Activated CD8-positive, alpha-beta T cell treated with anti-CD3 and anti-CD28 coated beads for 36 hours (primary cell): ENCODE measurements at places on chromosomes 7 and 10.

- DNase-seq: peak; percentile 92
These were observed 6.9 kb upstream of the ORAI2 start for GRCh38 chr7:102426268-102427018.

DNA sequence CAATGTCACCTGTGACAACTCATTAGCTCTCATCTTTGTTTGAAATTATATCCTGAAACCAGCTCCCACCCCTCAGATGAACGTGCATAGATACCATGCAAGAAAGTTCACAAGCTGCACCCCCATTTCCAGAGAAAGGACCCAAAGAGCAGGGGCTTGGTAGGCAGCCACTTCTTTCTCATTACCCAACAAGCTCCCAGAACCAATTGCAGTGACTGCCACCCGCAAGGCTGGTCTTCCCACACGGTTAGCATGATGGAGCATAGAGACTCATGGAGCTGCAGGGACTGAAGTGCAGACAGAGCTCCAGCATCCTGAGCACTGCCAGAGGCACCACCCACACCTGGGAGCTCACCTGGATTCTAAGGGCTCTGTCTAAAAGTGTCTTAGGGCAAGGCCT, 28.5 kb downstream of the FRMPD2 start:
- DNase-seq: no peak

- DNase-seq: no peak
These were observed 49.6 kb upstream of the CSTF2T start for GRCh38 chr10:51748959-51749358.

- peak; percentile 20 for DNase-seq
These were observed 19.4 kb upstream of the EPHB6 start for GRCh38 chr7:142835487-142835886.

GRCh38 chr10:9357471-9357870, 1303.0 kb downstream of the GATA3 start:
- no peak for DNase-seq

GRCh38 chr10:71494980-71495381, 98.3 kb downstream of the CDH23 start:
- DNase-seq: peak; percentile 32

- no peak for DNase-seq
These were observed 54.0 kb downstream of the ADAM12 start for GRCh38 chr10:126334272-126334671.

- DNase-seq: no peak
These were observed 98.5 kb upstream of the LRRTM3 start for GRCh38 chr10:66827353-66827752.

DNA sequence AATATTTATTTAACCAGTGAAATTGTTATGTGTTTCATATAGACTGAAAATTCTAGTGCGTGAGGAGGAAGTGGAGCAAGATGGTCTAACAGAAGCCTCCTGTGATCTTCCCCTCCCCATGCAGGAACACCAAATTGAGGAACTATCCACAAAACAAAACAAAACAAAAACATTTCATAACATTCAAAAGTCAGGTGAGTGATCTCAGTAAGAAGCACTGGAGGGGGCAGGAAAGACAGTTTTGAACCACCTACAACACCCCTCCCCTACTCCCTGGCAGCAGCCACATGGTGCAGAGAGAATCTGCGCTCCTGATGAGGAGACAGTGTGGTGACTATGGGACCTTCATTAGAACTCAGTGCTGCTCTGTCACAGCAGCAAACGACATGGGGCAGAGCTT, 221.9 kb upstream of the SEMA3C start:
- no peak for DNase-seq

DNA sequence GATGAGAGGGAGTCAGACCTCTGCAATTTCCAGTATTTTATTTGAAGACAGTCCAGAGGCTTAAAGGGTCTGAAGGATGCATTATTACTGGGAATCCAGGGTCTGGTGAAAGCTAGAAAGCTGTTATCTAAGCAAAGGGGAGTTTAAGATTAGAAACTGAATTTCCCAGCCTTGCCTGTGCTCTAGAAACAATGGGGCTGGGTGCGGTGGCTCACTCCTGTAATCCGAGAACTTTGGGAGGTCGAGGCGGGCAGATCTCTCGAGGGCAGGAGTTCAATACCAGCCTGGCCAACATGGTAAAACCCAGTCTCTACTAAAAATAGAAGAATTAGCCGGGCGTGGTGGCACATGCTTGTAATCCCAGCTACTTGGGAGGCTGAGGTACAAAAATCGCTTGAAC, 71.5 kb upstream of the ANLN start:
- DNase-seq: no peak

DNA sequence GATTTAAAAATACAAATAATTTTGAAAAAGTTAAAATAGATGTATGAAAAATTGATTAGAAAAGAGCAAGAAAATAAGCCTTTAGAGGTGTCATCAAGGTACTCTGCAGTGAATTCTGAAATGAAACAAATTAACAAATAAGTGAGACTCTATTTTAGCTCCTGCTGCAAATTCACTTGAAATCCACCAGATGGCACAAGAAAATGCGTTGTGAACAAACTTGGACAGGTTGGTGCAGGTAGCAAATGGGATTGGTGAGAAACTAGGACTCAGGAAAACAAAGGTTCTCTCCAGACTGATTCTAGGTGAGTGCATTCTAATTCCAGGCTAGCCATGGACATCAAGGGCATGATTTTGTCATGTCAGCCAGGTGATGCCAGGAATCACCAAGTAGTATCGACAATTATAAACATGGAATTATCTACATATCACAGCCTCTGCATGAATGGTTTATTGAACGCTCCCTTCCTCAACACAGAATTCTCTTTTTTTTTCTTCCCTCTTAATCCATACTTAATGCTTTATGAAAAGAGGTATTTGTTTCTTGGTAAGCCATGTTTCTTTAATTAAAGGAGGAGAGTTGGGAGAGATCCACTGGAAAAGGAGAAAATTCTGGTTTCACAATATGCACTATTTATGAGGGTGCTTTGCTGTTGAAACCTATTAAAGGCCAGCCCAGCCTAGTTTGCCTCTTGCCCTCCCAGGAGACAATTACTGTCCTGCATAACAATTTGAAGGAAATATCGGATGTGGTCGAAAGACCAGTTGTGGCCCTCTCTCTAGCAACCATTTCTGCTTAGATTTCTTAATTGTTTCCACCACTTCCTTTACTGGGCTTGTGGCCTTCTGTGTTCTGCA, 118.1 kb downstream of the ZNF365 start:
- peak; percentile 6 for DNase-seq
